Inflammatory macrophage treated with lipopolysaccharide for 1 hour (primary cell): ENCODE measurements at places on chromosomes 13 and 19.

- no peak for DNase-seq
These were observed 106.6 kb downstream of the LRCH1 start for GRCh38 chr13:46659413-46660065.

DNA sequence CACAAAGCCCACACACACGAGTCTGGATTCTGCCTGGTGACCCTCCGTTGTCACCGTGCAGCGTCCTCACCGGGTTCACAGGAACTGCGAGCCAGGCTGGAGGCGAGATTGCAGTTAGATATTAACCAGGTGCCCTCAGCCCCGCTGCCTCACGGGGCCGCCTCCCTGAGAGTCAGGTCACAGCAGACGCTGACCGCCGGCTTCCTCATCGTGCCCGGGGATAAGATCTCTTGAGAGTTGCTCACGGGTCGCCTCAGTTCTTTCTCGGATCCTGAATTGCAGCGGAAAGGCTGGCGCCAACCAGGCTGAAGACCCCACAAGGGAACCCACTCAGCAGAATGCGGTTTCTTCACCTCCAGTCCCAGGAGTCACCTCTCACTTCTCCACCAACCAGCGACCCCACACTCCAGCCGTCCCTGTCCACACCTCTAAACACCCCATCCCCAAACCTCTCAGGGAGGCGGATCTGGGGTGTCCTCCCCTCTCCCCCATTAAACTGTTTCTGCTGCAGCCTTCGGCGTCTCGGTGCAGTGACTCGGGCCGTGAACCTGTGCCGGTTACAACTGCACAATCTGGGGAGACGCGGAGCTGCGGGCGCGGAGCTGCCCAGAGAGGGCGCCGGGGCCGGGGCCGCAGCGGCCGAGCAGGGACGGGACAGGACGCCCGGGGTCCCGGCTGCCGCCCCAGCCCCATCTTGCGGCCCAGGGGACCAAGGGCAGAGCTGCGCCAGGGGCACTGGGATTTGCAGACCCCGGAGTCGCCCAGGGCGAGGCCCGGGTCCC is 591 bp downstream of the ZNF823 start:
- DNase-seq: peak; percentile 21

DNA sequence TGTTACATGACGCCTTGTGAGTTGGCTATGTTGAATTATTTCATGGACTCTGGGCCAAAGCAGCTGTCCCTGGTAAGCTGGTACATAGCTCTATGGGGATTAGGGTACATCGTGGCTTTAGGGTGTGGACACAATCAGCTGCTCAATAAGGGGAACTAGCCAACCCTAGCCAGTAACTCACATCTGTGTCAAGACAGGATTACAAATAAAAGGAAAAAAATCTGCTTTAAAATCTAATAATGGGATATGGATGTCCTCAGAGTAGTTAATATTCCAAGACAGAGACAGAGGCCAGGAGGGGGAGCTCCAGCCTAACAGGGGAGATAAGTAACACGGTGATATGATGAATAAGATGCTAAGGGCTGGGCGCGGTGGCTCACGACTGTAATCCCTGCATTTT is 21.1 kb upstream of the ZNF766 start:
- peak; percentile 52 for DNase-seq

DNA sequence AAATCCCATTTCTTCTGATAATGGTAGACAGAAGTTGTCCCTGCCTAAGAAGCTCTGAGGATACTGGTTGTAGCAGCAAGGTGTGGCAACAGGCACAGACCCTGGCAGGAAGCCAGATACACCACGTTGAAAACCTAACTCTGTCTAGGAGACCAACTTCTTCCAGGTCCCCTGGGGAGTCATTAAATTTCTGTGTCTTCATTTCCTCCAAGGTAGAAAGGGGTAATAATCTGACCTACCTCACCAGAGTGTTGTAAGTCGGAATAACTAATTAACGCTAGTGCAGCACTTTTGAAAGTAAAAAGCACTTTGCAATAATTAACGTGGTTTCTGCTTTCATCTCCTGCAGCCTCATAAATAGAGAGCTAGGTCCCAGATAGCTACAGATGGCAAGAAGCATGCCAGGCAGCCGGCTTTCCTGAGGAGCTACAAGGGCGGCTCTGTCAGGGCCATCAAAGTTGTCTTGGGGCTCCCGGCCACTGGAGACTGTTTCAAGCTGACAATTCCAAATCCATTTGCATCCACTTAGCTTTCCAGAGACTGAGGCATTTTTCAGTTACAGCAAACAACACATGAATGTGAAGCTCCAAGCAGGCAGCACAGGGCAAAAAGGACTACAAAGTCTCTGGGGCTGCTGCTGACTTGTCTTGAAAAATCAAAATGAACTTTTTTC is 176.2 kb downstream of the FOXO1 start:
- DNase-seq: no peak

- DNase-seq: no peak
These were observed 1170.0 kb upstream of the MIR17HG start for GRCh38 chr13:90177512-90177911.

GRCh38 chr19:48698046-48698445 is 2.3 kb downstream of the FUT2 start:
- DNase-seq: no peak
